ENCODE measurements at places on chromosomes 7 and 10.

DNA sequence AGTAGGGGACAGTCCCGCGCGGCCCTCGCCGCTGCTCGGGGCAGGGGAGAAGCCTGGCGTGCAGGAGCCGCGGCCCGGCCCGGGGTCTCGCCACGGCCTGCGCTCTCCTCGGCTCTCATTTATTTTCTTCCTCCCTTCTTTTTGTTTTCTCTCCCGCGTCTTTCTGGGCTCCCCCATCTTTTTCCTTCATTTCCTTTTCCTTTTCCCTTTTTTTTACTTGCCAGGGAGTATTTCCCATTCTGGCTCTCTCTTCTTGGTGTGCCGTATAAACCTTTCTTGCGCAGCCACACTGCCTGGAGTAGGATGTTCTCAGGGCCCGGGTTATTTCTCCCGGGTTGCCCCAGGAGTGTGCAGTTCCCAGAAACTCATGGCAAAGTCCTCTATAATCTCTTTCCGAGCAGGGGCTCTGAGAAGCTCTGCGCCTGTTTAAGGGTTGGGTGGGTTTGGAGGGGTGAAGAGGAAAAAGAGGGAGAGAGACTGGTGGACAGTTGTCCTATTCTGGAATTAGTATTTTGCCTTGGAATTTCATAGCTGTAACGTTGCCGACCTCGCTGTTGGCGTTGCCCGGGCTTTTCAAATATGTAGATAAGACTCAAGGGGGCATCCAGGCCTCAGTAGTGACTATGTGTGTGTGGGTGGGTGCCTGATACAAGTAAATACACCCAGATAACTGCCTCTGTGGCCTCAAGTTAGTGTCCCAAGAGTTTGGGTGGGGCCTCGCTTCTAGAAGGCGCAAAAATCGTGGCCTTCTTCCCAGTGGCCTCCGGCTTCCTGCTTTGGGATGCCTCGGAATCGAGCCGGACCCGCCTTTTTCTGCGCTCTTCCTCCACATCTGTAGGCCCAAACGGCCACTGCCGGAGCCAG is 4.3 kb upstream of the ZNF503 start:
- no peak for DNase-seq

DNA sequence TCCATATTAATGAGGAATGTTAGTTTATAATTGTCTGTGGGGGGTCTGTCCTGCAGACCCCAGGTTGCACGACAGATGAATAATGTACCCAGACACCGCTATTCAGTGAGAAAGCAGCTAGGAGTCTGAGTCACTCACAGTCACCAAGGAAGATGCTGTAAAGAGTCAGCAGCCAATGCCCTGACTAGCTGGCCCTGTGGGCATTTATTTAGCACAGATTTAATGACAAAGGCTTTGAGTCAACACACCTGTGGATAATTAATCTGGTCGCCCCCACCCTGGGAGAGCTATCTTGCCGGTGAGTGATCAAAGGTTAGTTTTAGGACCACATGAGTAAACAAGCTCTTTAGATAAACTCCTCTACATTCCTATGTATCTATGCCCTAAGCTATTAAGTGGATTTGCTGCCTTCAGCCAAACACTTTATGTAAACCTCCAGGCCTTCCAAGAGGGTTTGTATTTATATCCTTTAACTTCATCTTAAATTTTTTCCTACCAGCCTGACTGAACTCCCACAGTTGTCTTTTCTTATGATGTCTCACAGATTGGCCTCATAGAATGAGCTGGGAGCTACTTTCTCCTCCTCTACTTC is 180.0 kb upstream of the ADCY1 start:
- DNase-seq = no peak

DNA sequence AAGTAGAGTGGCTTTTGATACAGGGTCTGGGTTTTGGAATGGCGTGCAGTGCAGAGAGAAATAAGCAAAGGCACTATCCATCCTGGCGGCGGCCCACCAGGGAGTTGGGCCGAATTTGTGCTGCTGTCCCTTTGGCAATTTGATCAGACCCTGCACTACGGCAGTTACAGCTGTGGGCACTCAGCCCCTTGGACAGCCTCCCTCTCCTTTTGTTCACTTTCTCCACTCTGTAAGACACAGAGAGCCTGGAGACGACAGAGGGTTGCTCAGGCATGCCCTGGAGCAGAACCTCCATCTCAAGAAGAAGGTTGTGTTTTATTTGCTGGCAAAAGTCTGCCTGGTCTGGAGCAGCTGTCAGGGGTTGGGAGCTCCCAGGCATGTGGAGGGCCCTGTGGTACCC is 55.8 kb downstream of the LHPP start:
- DNase-seq = no peak

- no peak for DNase-seq
Observed at GRCh38 chr10:33381451-33382215, 47.2 kb upstream of the NRP1 start.

DNA sequence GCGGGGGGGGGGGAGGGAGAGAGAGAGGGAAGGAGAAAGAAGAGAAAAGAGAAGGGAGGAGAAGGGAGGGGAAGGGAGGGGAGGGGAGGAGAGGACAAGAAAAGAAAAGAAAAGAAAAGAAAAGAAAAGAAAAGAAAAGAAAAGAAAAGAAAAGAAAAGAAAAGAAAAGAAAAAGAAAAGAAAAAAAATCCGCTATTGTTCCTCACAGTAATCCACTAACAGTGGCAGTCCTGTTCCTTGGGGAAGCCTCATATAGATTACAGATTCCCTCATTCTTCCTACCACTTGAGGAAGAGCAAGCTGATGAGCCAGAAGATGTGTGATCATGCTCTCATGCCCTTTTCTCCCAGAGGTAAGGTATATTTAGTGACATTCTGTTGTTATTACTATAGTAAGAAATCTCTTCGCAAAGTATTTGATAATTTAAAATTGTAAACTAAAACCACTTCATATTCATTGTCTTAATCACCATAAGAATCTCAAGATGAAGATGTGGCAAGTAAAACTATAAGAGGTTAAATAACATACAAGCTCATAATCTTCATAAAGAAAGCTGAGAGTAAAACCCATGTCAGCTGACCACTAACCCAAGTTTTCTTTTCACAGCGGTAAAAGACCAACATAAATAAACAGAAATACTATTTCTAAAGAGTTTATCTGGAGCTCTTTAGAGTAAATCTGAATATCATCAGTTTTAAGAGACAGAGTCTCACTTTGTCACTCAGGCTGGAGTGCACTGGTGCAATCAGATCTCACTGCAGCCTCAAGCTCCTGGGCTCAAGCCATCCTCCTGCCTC is 128.1 kb downstream of the JMJD1C start:
- DNase-seq = no peak

- no peak for DNase-seq
Observed at GRCh38 chr7:73918926-73919693, 58.2 kb downstream of the TMEM270 start.

GRCh38 chr7:13628239-13629001 is 361.0 kb downstream of the ETV1 start:
- DNase-seq = no peak

DNA sequence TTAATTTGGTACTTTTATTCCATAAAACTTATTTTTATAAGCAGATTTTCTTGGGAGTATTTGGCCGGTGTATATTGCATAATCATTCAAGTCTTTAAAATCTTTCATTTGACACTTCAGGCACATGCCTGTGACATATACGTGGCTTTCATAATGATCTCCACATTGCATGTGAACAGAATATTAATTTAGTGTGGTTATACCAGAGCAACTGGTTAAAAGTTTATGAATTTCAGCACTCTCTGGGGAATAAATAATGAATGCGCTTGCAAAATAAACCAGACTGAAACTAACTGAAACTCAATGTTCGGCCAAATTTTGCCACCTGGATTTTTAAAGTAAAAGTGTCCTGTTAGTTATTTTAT is 242.3 kb downstream of the GLI3 start:
- no peak for DNase-seq

GRCh38 chr7:17988858-17989257 is 38.8 kb downstream of the PRPS1L1 start:
- no peak for DNase-seq

- DNase-seq = peak; percentile 28
Observed at GRCh38 chr10:112202561-112203241, 19.1 kb upstream of the GPAM start.

- DNase-seq = no peak
Observed at GRCh38 chr7:98223898-98224700, 12.9 kb downstream of the BHLHA15 start.

DNA sequence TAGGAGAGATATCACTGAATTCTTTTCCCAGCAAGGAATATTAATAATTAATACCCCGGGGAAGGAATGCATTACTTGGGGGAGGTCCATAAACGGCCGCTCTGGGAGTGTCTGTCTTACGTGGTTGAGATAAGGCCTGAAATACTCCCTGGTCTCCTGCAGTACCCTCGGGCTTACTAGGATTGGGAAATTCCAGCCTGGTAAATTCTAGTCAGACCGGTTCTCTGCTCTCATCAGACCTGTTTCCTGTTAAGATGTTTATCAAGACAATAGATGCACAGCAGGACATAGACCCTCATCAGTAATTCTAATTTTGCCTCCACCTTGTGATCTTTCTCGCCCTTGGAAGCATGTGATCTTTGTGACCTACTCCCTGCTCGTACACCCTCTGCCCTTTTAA is 162.8 kb upstream of the KCND2 start:
- DNase-seq = no peak

DNA sequence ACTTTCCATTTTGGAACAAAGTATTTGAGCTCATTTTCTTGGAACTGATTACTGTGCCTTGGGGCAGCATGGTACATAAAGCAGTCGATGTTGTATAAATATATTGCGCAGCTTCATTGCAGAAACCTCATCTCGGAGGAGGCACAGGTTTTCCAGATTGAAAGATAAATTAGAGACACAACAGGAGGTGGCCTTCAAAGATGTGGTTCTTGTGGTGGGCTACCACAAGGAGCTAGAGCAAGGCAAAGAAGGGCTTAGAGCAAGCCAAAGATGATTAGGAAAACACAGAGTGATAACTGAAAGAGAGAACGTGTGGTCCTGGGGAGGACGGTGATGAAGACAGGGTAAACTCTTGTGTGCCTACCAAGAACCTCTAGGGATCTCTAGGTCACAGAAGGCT is 169.1 kb upstream of the TNS3 start:
- DNase-seq = no peak

- no peak for DNase-seq
Observed at GRCh38 chr10:100510533-100511308, 8.9 kb downstream of the SEC31B start.

GRCh38 chr7:70455925-70456324 is 676.0 kb upstream of the GALNT17 start:
- DNase-seq = peak; percentile 7

DNA sequence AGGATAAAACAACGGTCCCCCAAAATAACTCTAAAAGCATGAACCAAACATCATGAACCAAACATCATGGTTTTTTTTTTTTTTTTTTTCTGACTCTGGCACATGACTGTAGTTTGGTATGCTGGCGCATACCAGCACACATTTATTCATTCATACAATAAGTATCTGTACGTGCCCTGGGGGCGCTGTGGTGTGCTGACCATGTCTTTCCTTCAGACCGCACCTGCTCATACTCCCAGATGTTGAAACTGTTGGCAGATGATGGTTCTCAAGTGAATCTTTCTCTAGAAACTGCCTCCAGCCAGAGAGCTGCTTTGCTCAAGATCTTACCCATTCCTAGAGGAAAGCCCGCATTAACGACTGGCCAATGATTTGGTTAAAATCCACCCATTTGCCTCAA is 114.7 kb upstream of the ANKRD30A start:
- DNase-seq = no peak

DNA sequence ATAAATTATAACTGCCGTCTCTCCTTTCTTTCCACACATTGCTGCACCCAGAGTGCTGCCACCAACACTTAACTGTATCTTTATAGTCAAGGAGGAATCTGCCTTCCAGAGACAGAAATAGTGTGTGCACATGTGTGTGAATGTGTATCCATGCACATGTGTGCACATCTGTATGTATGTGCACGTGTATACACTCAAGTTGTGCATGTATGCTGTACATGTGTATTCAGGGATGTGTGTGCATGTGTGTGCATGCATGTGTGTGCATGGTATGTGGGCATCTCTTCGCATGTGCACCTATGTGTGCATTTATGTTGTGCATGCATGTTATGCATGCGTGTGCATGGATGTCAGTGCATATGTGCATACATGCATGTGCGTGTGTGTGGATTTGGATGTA is 253.3 kb downstream of the KLF6 start:
- no peak for DNase-seq

GRCh38 chr10:26566525-26567350 is 128.6 kb downstream of the APBB1IP start:
- no peak for DNase-seq

- no peak for DNase-seq
Observed at GRCh38 chr10:44193567-44194220, 191.2 kb downstream of the CXCL12 start.

DNA sequence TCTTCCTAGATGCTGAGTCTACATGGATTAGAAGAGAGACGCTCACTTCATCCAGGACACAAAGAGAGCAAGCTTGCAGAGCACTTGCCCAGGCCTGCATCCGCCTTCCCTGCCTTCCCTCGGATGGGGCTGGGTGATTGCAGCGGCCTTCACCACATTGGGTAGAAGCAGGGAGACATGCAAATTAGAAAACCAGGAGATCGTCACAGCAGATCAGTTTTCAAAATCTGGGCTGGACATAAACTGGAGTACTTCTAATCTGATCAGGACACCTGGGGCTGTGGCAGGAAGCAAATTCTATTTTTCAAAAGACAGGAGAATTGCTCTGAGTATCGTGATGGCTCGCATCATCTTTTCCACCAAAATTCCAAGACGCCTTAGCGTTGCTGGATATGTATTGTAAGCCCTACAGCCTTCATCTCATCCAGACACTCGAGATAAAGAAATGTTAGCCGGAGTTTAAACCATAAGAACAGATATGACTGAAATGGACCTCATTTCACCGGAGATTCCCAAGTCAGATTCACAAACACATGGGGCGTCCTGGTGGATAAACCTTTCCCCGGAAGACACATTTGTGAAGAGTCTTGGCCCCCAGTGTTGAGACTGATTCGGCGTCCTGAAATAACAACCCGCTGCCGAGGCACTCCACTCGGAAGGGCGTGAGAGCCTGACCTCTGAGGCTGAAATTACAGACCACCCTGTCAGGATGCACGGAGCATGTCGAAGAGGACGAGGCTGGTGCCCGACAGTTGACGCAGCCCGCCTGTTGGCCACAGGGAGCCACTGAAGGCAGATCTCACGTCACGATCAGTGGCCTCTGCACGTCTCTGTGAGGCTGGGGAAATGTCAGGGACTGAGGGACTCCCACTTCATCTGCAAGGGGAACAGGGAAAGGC is 91.2 kb upstream of the PARD3 start:
- DNase-seq = no peak

DNA sequence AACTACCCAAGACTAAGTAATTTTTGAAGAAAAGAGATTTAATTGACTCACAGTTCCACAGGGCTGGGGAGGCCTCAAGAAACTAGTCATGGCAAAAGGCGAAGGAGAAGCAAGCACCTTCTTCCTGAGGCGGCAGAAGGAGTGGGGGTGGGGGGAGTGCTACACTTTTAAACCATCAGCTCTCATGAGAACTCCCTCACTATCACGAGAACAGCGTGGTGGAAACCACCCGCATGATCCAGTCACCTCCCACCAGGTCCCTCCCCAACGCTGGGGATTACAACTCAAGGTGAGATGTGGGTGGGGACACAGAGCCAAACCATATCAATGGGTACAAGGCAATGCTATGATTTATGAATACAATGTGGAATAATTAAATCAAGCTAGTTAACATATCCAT is 241.9 kb downstream of the PTPRN2 start:
- DNase-seq = no peak

Measured in GM06990 (cell line).